ENCODE measurements at places on chromosomes 16 and 17.

- DNase-seq = peak; percentile 79
Observed at GRCh38 chr17:77494664-77495435, 354.1 kb downstream of the SEC14L1 start.

DNA sequence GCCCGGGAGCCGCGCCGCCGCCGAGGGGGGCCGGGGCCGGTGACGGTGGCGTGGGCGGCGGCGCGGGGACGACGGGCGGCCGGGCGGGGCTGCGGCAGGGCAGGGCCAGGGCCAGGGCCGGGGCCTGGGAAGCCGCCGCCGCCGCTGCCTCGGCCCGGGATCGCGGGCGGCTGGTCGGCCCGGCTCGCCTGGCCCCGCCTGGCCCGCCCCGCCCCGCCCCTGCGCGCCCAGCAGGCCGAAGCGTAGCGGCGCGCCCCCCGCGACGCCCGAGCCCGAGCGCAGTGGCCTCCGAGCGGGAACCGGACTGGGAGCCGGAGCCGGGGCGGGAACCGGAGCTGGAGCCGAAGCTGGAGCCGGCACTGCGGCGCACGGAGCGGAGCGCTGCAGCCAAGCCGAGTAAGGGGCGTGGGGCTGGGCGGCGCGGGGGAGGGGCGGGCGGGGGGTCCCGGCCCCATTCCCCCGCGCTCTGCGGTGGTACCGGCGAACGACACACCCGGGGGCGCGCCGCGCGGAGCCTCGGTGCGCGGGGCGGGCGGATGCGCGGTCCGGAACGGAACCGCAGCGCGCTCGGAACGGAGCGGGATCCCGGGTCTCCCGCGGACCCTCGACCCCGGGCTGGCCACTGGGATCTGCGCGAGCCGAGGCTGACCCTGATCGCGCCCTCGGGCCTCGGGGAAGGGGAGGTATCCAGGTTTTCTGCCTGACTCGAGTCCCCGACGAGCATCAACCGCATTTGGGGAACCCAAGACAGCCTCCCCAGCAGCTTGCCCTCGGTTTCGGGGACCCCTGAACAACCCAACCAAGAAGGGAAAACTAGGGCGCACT is at the start of gene BEAN1:
BEAN1 (plus strand) TSS at position 260 of the 825 bp plus-strand sequence. CDS start 10,382 bp downstream, outside the sequence.
- DNase-seq = no peak

DNA sequence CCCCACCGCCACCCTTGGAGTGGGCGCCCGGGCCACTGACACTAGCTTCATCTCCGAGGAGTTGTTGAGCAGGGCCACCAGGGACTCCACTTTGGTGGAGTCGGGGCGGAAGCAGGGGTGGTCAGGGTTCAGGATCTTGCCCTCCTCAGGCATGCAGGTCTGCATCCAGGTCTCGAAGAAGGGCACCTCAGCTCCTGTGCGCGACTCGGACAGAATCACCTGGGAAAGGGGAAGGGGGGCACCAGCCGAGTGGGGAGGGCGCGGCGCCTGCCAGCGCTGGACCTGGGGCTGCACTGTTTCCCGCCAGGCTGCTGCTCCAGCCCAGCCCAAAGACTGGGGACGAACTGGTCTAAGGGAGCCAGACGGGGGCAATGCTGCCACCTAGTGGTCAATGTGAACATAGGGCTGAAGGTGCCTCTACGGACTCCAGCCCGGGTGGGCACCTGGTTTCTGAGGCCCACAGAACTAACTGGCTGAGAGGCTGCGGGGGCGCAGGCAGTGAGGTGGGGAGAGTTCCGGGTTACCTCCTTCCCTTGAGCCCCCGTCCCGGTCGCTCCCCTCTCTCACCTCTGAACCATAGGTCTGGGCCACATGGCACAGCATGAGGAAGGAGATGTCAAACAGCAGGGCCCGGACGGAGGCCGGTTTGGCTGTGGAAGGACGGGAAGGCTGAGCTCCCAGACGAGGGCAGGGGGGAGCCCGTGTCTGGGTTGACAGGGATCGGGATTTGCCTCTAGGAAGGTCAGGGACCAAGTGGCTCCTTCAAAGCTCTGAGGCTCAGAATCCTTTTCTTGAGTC is 11.8 kb downstream of the CSF3 start:
- DNase-seq = peak; percentile 93

DNA sequence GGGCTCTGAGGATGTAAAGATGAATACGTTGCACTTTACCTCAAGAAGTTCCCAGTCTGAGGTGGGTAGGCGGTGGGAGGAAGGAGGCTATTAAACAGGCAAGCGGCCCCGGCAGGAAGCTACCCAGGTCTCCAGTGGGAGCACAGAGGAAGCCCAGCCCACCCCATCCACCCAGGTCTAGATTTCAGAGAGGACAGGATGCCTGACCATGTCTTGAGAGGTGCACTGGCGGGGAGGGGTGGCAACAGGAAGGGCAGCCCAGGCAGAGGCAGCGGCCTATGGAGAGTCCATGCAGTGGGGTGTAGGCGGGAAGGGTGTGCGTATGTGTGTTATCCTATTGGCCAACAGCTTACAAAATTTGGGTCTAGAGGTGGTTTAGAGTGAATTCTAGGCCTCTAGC is 13.9 kb downstream of the SARM1 start:
- peak; percentile 43 for DNase-seq

DNA sequence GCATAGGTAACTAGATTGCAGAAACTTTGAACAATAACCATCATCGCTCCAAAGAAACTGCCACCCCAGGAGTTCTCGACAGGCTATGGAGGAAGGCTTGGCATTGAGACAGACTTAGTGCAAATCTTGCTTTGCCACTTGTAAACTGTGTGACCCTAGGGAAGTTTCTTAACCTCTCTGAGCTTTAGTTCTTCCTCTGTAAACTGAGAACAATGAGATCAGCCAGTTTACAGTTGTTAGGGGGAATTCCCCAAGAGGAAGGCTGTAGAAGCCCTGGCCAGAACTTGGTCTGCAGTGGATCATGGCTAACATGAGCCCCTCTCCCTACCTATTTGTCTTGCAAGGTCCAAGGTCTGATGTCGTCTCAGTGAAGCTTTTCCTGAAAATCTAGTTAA is 78.9 kb downstream of the NT5M start:
- DNase-seq = no peak

- DNase-seq = no peak
Observed at GRCh38 chr17:3475812-3476610, at the start of gene ASPA. Gene ASPA, plus strand, starts transcription at chr17:3475997. Its CDS starts 163 bp downstream, at chr17:3476160.
